Muscle of leg (tissue), 16 donors: ENCODE measurements at places on chromosomes 4 and X.

GRCh38 chr4:87188048-87188447 lies 32.4 kb downstream of the KLHL8 start:
- peak; percentile 83 for DNase-seq

DNA sequence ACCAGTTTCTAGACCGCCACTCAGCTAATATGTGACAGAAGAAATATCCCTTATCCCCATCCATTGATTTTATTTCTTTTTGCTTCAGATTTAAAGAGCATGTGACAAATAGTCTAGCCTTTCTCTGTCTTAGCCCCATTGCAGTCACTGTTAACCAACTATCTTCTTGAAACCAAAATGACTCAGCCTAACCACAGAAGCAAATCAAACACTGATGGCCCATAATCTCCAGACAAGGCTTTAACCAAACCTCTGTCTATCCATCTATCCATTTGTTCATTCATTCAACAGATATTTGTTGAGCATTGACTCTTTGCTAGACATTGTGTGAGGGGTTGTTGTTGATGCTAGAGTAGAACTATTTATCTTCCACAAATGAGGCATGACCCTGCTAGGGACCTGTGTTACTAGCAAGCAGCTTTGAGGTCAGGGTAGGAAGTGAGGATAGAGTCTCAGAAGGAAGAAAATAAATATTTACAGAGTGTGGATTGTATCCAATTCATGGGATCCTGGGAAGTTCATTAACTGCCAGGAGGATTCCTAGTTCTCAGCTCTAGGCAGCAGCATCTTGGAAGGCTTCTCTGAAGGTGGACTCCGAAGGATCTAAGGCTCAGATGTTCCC lies 22.5 kb downstream of the HNRNPH2 start:
- no peak for DNase-seq

DNA sequence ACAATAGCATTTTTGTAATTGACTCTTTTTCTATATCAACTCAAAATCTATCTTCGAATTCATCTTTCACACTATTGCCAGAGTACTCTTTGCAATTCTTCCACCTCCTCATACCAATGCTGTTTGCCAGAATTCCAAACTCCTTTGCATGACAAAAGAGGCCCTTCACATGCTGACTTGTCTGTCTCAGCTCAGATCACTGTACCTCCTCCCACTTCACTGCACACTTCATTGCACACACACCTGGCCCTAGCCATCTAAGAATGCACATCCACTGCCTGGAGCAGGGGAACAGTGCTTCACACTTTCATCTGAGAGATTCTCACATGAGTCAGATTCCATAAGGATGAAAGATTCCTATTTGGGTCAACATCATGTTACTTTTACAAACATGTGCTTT lies 56.5 kb downstream of the PRDM5 start:
- DNase-seq, result no peak

- DNase-seq, result no peak
Measured at GRCh38 chrX:9390121-9390520, 74.7 kb upstream of the TBL1X start.

- DNase-seq, result peak; percentile 68
Measured at GRCh38 chr4:40897557-40898203, 147.9 kb downstream of the NSUN7 start.

DNA sequence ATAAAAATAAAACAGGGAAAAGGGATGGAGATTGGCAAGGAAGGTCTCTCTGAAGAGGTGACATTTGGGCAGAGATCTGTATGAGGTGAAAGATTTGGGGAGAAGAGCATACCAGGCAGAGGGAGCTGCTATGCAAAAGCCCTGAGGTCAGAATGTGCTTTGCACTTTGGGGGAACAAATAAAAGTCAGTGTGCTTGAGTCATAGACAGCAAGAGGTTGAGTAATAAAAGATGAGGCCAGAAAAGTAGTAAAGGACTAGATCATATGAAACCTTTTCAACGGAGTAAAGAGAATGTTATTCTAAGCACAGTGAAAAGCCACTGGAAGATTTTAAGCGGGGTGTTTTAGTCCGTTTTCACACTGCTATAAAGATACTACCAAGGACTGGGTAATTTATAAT lies 76.5 kb upstream of the TEX13A start:
- no peak for DNase-seq

DNA sequence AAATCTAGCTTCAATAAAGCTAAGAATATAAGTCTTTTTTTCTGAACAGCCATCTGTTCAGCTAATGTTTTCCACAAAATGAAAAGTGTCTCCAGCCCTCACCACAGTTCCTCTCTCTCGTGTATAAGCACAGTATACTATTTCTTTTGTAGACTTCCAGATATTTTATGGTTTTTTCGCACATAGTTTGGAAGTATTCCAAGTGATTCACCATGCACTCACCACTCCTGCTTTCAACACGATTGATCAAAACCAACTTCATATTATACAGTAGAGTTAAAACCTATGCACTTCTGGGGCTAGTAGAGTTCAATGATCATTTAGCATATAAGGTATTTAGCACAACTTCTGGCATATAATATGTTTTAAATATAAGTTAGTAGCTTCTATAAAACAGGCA lies 105.8 kb upstream of the DCAF12L1 start:
- no peak for DNase-seq

DNA sequence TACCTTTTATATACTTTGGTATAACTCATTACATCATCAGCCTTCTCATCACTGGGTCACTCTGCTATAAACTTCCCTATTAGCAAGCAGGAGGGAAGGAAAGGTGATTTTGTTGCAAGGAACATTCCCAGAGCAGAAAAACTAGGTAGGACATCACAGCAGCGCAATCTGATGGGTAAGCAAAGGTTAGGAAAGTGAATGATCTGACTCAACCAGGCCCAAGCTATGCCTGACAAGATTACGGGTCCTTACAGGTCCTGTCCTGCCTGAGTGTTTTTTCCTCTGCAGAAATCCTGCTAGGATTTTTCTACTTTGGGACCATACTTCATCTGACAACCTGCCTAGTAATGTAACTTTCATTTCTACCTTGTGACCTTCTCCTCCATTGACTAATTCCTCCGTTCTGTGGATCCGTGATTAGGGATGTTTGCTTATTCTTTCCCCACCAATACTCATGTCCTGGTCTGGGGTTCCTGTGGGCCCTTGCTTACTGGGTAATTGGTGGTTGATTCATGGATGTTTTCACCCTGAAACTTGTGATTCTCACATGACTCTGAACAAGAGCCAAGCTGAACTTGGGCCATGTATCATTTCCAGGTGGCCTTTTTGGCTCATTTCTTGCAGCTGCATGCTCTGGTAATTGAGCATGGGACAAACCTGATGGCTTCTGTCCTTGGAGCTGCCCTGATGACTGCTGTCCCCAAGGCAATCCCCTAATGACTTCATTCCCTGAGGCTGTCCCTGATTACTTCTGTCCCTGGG lies 111.9 kb upstream of the KIT start:
- peak; percentile 17 for DNase-seq

DNA sequence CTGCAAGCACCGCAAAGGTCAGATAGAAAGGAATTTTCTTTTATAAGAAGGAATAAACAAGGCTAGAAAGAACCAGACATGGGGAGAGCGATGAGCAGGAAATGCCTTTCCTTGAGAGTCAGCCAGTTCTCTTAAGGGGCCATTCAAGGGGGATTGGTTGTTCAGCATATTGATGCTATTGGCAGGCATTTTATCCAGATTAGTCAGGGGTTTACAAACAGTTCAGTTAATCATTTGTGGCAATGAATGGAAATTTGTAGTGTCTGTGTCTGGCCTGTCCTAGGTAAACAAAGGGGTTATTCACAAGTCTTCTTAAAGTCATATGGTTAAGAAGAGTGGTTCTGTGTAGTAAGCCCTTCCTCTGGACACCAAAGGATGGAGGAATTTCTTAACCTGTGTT lies 184.7 kb upstream of the FRMPD4 start:
- DNase-seq, result peak; percentile 82
